PC-3 (cell line): ENCODE measurements at places on chromosomes 11 and 22. TPM values are rescaled to one million over a fixed set of nuclear protein-coding genes. Genes with fewer than 3 reads are reported as not detected.

- no peak for DNase-seq
These were observed 81.2 kb downstream of the WNT11 start for GRCh38 chr11:76124905-76125770.

Gene ABCC8
- total RNA-seq = not detected in 2 replicates

GRCh38 chr22:32986766-32987040 lies 71.5 kb downstream of the SYN3 start:
- no peak for DNase-seq

Gene GLB1L2
- total RNA-seq = 0.62 and 1.1 TPM in 2 replicates

Gene SCGB2A2
- not detected in 2 replicates for total RNA-seq
